Naive thymus-derived CD8-positive, alpha-beta T cell (primary cell): ENCODE measurements at places on chromosomes 2 and 18. TPM values are rescaled to one million over a fixed set of nuclear protein-coding genes. Genes with fewer than 3 reads are reported as not detected.

BMP10 gene
- not detected for total RNA-seq

MARS2 gene
- 19.3 TPM for total RNA-seq

TCF4 gene
- 7.9 TPM for total RNA-seq

GKN1 gene
- total RNA-seq = not detected

RGPD4 gene
- total RNA-seq = 0.88 TPM

FEV gene
- not detected for total RNA-seq

SCN1A gene
- total RNA-seq = not detected

CD207 gene
- total RNA-seq = not detected

SMYD5 gene
- 56.3 TPM for total RNA-seq

RASGRP3 gene
- total RNA-seq = 2.2 TPM

CD226 gene
- total RNA-seq = 26.1 TPM

BBS5 gene
- 2.4 TPM for total RNA-seq

RAPH1 gene
- total RNA-seq = 1.7 TPM

IKZF2 gene
- 21.1 TPM for total RNA-seq

ABCB11 gene
- not detected for total RNA-seq

C1QL2 gene
- total RNA-seq = not detected

ATOH8 gene
- total RNA-seq = not detected

SLC1A4 gene
- 1.6 TPM for total RNA-seq

IL1F10 gene
- total RNA-seq = not detected

TEKT4 gene
- not detected for total RNA-seq

MYL1 gene
- total RNA-seq = not detected

COL3A1 gene
- total RNA-seq = not detected

SNRPD1 gene
- total RNA-seq = 31.3 TPM

BCL11A gene
- total RNA-seq = 10.1 TPM

HOXD8 gene
- total RNA-seq = not detected

CAPN14 gene
- total RNA-seq = 0.65 TPM

PHOSPHO2 gene
- 7.7 TPM for total RNA-seq

PELI1 gene
- total RNA-seq = 26.9 TPM

CXCR4 gene
- 366 TPM for total RNA-seq

IFIH1 gene
- total RNA-seq = 24.3 TPM

CCDC93 gene
- 67.9 TPM for total RNA-seq

GALNT5 gene
- not detected for total RNA-seq

ACMSD gene
- not detected for total RNA-seq

MAL gene
- 116 TPM for total RNA-seq

ZSWIM2 gene
- total RNA-seq = not detected

CASP10 gene
- 47.2 TPM for total RNA-seq

RTKN gene
- not detected for total RNA-seq

PARD3B gene
- 3.8 TPM for total RNA-seq

IL1A gene
- not detected for total RNA-seq

ZNF892 gene
- 3.0 TPM for total RNA-seq

SPAG16 gene
- total RNA-seq = 8.3 TPM

KANSL1L gene
- 20.8 TPM for total RNA-seq

SRD5A2 gene
- total RNA-seq = not detected

IL36RN gene
- total RNA-seq = not detected

NFATC1 gene
- total RNA-seq = 50.2 TPM

GPR35 gene
- 8.9 TPM for total RNA-seq

HOXD9 gene
- not detected for total RNA-seq

GNLY gene
- 5.3 TPM for total RNA-seq

MYOM1 gene
- total RNA-seq = 5.6 TPM

PRSS56 gene
- not detected for total RNA-seq

AMER3 gene
- total RNA-seq = not detected

AGFG1 gene
- total RNA-seq = 52.9 TPM

UGT1A10 gene
- not detected for total RNA-seq

TCF23 gene
- not detected for total RNA-seq

MROH2A gene
- total RNA-seq = not detected

UGT1A3 gene
- total RNA-seq = not detected

DNAH7 gene
- total RNA-seq = not detected
